Esophagus mucosa (tissue), 1 donor: ENCODE measurements at places on chromosomes 5 and 9.

DNA sequence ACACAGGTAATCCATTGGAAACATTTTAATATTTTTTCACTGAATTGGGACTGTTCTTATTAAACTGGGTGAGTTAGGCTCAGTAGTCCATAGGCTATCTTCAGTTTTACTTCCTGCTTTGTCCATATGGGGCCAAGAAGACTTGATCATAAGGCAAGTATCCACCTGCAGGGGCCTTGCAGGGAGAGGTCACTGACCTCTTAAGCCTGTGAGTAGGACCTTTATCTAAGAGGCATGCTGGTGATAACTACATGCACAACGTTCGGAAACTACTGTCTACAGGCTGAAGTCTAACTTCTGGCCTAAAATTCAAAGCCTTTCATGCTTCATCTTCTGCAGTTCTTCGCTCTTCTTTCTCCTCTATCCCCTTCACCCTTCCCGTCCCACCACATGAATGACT is 60.1 kb upstream of the GRHPR start:
- no peak for ATAC-seq

GRCh38 chr5:151632524-151632923 is 41.4 kb upstream of the FAT2 start:
- ATAC-seq: peak; percentile 36

GRCh38 chr5:139895647-139896046 is 100.0 kb downstream of the PSD2 start:
- ATAC-seq: no peak

DNA sequence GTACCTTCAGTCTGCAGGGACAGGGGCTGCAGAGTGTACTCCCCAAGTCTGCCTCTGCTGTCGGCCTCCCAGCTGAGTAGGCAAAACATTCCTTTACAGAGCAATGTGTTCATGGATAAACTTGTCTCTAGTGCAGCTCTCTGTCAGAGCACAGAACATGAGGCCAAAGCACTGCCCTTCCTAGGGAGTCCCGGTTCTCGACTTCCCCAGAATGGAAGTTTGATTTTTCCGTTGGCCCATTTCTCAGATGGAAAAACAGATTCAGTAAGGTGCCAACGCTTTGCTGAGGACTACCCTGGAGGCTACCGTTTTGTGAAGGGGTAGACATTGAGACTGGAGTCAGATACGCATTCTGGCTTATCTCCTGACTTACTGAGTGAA is 422 bp upstream of the TRIM32 start:
- peak; percentile 21 for ATAC-seq

- ATAC-seq: peak; percentile 47
Measured at GRCh38 chr5:150523472-150524350, 15.8 kb downstream of the NDST1 start.

DNA sequence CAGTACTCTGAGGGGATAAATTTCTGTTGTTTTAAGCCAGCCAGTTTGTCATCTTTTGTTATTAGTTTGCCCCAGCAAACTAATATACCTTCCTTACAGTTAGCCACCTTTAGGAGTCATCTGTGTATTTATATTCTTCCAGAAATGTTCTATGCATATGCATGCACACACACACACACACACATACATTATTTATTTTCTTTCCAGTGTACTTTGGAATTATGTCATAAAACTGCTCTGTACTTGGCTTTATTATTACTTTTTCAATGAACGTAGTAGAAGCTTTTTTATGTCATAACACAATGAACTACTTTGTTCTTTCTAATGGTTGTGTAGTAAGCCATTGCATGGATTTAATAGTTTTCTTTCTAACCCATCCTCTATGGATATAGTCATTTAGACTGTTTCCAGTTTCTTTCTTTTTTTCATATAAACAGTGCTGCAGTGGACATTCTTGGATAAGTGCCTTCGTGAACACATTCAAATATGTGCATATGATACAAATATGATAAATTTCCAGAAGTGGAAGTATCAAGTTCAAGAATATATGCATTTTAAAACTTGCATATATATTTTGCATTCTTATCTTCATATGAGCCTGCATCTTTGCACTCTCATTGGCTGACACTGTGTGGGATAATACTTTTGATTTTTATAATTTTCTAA is 26.6 kb upstream of the DAB2 start:
- no peak for ATAC-seq

GRCh38 chr9:714675-715074 is 126.8 kb upstream of the DMRT1 start:
- ATAC-seq: no peak

DNA sequence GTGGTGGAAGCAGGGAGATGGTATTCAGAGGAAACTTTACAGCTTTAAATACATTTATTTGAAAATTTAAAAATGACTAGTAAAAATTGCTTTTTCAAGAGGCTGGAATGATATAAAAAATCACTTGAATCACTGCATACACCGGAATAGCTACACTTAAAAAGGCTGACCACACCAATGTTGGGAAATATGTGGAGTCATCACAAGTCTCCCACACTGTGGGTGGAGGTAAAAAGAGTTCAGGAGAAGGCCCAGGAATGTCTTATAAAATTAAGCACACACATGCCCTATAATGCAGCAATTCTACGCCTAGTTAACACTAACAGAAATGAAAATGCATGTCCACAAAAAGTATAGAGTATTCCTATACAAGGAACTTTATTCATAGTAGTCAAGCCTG is 198.1 kb downstream of the ROR2 start:
- peak; percentile 30 for ATAC-seq

DNA sequence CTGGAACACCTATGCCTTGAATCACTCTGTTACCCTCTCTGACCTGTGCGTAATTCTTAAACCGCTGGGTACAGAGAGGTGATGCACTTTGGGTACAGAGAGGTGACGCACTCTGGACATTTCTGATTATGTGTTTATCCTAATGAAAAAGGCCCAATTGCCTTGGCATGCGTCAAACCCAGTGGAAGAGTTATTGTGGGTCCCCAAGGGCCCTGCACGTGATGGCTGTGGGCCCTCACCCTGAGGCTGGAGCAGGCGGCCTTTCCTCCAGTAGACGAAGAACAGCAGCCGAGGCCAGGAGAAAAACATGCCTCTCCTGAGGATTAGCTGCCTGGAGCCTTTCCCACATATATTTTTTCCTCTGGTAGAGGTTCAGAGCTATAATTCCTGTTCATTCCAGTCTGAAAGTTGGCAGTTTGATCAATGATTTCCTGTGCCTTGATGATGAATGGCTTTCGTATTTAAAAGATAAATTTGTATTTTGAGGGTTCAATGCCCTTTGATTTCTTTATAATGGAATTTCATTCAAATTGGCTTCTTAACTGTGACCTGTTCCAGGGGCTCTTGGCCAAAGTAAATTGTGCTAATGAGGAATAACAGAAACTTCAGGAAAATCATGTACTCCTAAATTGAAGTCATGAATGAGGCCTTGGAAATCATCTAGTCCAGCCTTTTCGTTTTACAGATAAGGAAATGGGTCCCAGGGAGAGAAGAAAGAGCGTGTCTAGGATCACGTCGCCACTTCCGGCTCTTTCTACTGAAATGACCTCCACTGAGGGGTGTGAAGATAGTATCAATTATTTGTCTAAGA is 22.8 kb downstream of the ACER2 start:
- no peak for ATAC-seq

- ATAC-seq: no peak
Measured at GRCh38 chr9:114837923-114838322, 32.1 kb upstream of the TNFSF15 start.

DNA sequence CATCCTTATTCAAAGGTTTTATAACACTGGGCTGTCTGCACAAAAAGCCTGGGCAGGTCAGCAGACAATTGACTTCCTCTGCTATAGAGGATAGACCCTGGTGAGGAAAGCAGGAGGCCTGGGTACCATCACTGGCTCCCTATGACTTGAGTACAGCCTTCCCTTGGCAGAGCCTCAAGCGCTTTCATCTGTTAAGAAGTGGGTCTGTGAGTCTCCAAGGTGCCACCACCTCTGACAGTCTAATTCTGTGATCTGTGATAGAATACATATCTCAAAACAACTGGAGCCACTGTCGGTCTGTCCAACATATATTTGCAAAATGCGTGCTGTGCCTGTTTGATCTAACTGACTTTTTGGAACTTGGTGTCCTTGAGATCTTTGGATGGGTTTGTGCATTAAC is 52.2 kb downstream of the C9orf152 start:
- no peak for ATAC-seq

DNA sequence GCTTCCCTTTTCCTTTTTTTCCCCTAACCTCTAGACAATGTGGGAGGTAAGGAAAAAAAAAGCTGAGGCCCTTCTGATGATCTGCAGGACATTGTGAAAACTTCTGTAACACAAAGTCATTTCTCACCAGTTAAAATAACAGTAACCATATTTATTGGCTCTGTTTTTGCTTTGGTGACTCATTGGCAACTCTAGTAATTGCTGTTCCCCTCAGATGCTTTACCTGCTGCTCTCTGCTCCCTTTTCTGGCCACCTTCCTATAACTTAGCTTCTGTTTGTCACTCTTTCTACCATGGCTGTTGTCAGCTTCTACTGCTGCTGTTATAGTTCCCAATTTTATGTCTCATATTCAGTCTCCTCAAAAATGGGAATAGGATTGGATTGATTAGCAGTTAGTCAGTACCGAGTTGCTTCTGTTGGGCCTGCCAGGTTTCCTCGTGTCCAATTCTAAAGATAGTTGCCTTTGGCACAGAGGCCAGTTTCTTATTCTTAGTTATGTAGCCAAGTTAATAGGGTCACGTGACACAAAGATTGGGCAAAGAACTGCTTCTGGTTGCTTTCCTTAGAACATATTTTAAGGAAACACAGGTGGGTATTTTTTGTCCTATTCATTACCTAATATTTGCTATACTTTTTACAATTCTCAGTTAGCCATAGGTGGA is 16.8 kb downstream of the SCAMP1 start:
- ATAC-seq: no peak

- no peak for ATAC-seq
Measured at GRCh38 chr5:45399041-45399440, 297.1 kb downstream of the HCN1 start.

GRCh38 chr5:28691526-28691925 is 1653.1 kb upstream of the CDH9 start:
- no peak for ATAC-seq

- no peak for ATAC-seq
Measured at GRCh38 chr5:97629276-97629675, 446.2 kb upstream of the RIOK2 start.
